Activated T-helper 2 cell treated with anti-CD3 and anti-CD28 coated beads, Interferon-gamma antibody, Interleukin-2, Interleukin-4, amounts not matched to agents 10 μg/mL and 5 μg/mL and 100 μg/mL, durations not matched to agents 14 hours and 24 hours and 36 hours (primary cell): ENCODE measurements at places on chromosomes 6 and 20. TPM values are rescaled to one million over a fixed set of nuclear protein-coding genes. Genes with fewer than 3 reads are reported as not detected.
A peak's percentile ranks its signal among the peaks of the same experiment; 100 is the strongest.

PARD6B gene
- 4.7 and 5.7 TPM in 2 replicates for total RNA-seq

PPP1R3G gene
- total RNA-seq, result 0.11 and 0.16 TPM in 2 replicates

TPX2 gene
- 82.8 and 83.0 TPM in 2 replicates for total RNA-seq

CCM2L gene
- total RNA-seq, result not detected in 2 replicates

TBC1D32 gene
- total RNA-seq, result 6.6 and 8.3 TPM in 2 replicates

ESR1 gene
- total RNA-seq, result not detected in 2 replicates

MCM8 gene
- 33.5 and 35.2 TPM in 2 replicates for total RNA-seq

ALDH5A1 gene
- 11.4 and 12.3 TPM in 2 replicates for total RNA-seq

TRAPPC3L gene
- total RNA-seq, result not detected in 2 replicates

FLRT3 gene
- not detected in 2 replicates for total RNA-seq

ACSS1 gene
- total RNA-seq, result 15.1 and 15.5 TPM in 2 replicates

VWA7 gene
- 5.6 and 5.9 TPM in 2 replicates for total RNA-seq

PTCHD4 gene
- not detected in 2 replicates for total RNA-seq

PPIL1 gene
- total RNA-seq, result 52.4 and 54.8 TPM in 2 replicates

CD24 gene
- total RNA-seq, result 1.5 and 2.0 TPM in 2 replicates

RMND1 gene
- total RNA-seq, result 18.5 and 20.5 TPM in 2 replicates

DNA sequence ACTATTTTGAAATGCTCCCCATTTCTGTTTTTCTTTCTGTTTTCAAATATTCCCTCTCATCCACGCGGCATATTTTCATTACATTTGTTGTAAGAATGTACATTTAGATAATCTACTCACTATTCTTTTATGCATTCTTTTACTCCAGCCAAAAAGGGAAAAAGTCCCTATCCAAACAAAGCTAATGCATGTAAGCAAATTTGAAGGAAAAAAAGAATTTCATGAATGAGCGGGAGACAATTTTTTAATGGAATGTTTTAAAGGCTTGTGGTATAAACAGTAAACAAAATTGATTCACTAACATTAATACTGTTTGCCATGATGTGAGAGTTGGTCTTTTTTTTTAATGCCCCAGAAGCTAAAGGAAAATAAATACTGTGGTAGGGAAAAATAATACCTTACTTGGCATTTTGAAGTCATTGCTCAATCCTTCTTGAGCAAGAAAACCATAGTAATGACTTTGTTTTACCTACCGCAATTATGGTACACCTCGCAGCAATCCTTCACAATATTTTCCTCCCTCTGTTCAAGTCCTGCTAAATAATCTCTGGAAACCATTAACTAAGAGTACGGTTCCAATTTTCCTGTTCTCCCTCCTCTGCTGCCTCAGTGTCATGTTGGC lies 79.0 kb downstream of the BACH2 start:
- DNase-seq, result no peak

- DNase-seq, result no peak
Observed at GRCh38 chr6:27288136-27289044, 23.7 kb downstream of the POM121L2 start.

GRCh38 chr6:63269470-63269869 lies 50.3 kb downstream of the LGSN start:
- DNase-seq, result no peak

- no peak for DNase-seq
Observed at GRCh38 chr6:55882718-55883569, 7.6 kb upstream of the BMP5 start.

DNA sequence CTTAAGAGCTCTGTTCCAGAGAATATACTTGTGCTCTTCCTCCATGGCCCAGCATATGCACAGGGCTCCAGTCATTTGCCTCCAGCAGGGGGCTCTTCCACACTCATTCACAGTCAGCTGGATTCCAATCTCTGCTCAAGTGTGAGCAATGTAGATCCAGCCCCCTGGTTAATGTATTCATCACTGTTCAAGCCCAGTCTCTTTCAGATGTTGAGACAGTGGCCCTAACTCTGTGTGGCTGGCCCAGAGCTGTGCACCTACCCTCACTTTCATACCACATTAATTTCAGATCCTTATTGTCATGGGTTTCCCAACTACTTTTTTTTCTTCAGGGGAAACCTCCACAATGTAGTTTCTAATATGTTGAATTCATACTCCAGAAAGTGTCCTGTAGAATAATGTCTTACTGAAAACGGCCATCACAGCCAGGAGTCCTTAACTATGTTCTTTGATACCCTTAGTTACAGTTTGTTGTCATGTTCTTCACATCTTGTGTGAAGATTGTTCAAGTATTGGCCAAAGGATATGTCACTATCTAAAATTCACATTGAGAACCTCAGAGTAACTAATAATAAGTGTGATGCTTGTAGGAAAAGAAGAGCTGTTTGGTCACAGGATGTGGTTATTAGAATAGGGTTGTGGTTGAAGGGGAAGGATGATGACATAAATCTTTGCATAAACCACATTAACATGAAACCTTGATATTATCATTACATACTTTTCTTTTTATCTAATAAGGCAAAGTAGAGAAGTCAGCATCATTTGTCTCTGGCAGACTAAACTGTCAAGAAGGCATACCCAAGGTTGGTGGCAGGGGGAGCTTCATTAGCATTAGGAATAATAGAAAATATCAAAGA lies 14.4 kb upstream of the HLA-DQA1 start:
- DNase-seq, result peak; percentile 31

DNA sequence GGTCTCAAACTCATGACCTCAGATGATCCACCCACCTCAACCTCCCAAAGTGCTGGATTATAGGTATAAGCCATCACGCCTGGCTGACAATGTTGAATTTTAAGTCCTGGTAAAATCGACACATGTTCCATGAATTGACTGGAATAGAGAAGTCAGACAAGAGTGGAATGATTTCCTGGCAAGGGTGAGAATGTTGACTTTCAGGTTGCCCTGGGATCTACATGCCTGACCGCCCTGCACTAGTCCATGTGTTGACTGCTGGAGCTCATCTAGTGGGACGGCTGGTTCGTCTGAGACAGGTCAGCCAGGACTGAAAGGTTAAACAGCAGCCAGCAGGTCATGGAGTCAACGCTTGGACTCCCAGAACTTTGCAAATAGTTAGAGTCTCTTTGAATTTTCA lies 88.8 kb downstream of the SASH1 start:
- DNase-seq, result no peak

- no peak for DNase-seq
Observed at GRCh38 chr6:82072751-82073150, 174.8 kb downstream of the IBTK start.

- no peak for DNase-seq
Observed at GRCh38 chr6:144350528-144350880, 65.4 kb downstream of the UTRN start.

- no peak for DNase-seq
Observed at GRCh38 chr6:170092826-170093225, 198.1 kb downstream of the DLL1 start.

DNA sequence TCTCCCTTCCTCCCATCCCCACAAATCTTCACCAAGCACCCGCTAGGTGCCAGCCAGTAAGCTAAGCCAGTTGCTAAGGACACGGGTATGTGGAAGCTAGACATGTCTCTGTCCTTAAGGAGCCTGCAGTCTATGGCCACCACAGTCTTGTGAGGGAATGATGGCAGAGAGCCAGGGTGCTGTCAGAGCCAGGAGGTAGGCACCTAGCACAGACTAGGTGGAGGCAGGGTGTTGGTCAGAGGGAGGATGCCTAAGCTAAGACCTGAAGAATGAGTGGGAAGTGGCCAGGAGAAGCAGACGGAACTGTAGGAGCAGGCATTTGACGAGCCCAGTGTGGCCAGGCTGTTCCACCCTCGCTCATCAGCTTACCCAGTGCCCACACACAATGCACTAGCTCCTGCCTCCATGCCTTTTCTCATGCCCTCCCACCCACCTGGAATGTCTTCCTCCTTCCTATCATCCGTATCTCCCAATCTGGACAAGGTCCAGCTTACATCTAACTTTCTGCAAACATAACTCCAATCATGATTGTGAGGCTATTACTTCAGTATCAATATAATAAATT lies 125.6 kb downstream of the FOXC1 start:
- DNase-seq, result no peak

DNA sequence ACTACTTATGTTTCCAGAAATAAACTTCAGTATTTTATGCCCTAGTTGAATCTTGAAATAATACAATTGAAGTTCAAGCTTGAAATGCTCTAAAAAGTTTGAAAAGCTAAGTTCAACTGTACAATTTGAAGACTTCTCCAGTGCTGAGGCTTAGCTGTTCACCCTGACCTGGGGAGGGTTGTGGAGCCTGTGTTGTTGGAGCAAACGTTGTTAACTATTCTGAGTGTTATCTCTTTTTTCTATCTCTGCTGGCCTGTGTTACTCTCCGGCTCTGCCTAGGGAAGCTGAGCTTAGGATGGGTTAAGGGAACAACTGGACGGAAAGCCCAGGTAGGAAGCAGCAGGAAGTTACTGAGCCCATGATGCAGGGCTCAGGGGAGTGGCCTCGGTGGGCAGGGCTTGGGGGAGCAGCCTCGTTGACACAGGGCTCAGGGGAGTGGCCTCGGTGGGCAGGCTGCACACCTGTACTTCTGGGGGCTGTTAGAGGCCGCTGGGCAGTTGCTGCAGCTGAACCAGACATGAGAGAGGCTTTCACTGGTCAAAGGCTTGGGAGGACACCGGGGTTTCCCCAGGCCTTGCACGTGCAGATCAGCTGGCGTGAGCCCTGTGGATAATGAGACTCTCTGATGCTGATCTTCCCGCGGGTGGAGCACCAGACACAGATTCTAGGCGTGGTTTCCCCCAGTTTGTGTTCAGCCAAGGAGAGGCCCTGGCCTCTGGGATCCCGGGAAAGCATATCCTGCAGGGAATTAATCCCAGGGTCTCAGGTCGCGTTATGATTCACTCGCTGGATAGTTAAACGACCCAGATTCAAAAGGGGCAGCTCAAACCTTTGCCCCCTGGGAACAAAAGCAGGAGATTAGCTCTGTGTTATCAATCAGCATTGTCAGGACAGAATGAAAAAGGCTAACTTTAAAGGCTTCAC lies 58.9 kb downstream of the ERMARD start:
- DNase-seq, result no peak

DNA sequence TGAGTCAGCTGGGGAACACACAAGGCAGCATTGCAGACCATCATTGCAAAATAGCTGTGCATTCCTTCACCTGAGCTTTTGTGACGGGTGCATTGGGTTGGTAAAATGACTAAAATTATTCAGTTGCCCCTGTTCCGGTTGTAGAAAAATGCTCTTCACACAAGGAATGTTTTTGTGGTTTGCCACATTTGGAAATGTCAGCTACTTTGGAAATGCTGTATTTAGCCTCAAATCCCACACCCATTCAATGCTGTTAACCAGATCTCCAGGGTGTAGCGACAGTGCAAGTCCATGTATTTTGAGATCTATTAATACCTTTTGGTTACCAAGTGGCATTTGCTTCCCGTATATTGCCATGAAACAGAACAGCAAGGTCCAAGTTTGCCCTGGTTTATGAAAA lies 201.2 kb downstream of the FOXA2 start:
- DNase-seq, result no peak

GRCh38 chr20:48578397-48579098 lies 249.3 kb downstream of the PREX1 start:
- no peak for DNase-seq

DNA sequence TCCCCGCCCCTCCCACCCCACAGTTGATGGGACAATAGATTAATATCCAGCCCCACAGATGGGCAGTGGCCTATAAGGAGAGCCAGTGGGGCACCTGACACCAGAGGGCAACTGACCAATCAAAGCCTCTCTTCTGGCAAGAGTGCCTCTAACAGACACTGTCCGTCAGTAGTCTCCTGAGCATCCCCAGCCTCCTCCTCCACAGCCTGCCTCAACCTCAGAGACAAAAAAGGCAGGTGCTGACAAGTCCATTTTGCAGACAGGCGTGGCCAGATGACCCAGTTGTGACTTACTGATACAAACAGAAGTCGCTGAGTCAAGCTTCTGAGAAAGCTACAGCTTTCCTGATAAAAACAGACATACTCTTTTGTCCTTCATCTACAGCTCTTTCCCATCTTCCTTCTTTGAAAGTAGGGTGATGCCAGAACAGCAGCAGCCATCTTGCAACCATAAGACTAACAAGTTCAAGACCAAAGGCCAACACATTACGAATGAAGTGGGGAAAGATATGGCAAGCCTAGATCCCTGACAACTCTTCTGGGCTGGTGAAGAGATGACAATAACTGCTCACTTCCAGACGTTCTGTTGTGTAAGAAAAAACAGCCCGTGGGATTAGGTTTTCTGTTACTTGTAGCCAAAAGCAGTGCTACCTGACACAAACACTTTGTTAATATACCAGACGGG lies 12.3 kb downstream of the PPIL1 start:
- no peak for DNase-seq

DNA sequence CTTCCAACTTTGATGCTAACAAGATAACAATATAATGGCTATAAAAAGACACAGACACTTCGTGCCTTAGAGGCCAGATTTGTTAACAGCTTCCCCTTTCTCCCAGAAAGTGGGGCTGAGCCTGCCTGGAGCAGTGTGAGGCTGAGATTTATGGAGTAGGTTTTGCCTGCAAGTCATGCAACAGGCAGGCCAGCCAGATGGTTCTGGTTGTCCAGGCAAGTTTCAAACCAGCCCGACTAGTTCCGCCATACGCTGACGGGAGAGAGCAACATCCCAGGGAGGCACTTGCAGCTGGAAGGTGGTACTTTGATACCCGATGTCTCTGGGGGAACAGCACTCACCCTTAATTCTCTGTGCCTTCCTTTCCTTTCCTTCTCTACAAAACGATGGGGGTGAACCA lies 81.3 kb upstream of the NAA20 start:
- no peak for DNase-seq

DNA sequence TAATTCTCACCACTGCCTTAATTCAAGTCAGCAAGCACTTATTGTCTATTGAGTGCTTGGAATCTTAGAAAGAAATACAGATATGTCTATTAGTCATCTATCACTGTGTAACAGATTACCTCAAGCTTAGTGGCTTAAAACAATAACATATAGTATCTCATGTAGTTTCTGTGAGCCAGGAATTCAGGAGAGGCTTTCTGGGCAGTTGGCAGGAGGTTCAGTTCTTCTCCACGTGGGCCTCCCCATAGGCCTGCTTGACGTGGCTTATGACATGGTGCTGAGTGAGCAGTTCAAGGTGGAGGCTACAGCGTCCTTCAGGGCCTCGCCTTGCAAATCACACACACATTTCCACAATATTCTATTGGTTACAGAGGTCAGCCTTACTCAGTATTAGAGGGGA lies 69.7 kb downstream of the DTD1 start:
- DNase-seq, result no peak

GRCh38 chr20:1437235-1437904 lies 29.3 kb downstream of the NSFL1C start:
- peak; percentile 69 for DNase-seq

DNA sequence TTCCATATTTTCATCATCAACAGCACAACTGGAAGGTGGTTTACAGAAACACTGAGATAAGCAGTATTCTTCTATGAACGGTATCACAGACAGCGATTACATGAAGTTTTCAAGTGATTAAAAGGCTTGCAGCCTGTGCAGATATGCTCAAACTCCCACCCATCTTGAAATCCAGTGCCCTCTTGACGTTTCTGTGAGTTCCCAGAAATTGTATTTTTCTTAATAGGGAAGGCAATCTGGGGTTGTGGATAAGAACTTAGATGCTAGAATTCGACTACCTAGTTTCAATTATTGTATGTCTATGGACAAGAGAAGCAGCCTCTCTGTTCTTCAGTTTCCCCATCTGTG lies 290.3 kb downstream of the ZNF217 start:
- no peak for DNase-seq
